NK-92 treated with Interleukin-12 subunit alpha and Interleukin-12 subunit beta, amount 100 ng/mL, for 24 hours (cell line): ENCODE measurements at places on chromosomes 4 and X.

GRCh38 chrX:41982953-41983352, 59.6 kb upstream of the CASK start:
- DNase-seq: no peak

- no peak for DNase-seq
Measured at GRCh38 chrX:17475449-17476217, 100.6 kb downstream of the NHS start.

DNA sequence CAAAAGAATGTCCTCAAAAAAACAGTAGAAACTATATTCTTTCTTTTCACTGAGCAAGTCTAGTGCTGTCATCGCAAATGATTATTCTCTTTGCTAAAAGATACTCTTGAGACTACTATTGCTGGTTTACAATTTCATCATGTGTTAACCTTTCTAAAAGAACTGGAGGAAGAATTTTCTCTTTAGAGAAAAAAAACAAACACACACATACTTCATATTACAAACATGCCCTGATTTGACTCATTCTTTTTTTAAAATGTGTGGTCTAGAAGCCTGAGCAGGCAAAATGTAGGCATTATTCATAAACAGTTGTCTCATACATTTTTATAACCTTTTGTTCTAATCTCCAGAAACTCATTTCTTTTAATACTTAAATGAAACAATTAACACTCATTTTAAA, 60.6 kb upstream of the FAT4 start:
- DNase-seq: no peak

DNA sequence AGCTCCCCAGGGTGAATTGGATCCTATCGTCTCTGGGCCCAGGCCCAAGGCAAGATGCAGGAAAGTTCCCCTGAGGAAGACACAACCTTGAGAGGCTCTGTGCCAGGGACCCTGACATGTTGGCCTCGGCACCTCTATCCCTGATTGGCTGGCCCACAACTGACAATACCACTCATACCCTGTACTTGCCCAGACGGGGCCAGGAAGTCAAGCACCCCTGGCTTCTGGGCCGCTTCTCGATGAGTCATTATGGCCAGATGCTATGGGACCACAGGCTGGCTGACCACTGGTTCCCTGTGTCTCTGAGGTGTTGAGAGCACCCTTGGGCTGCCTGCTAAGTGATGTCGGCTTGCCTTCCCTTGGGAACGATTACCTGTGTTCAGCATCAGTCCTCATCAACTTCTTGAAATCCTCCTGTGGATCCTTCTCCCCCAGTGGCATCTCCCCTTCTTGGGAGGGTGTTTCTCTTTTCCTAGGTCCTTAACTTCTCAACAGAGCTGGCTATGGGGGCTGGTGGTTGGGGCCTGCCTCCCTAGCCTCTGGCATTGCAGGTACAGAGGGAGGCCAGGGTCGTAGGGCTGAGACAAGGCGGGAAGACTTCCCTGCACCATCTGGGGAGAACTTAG, 54.5 kb upstream of the MAMLD1 start:
- no peak for DNase-seq

- DNase-seq: no peak
Measured at GRCh38 chrX:44314259-44314734, 29.2 kb downstream of the EFHC2 start.

GRCh38 chr4:73901031-73901430, 31.8 kb downstream of the CXCL1 start:
- DNase-seq: no peak

DNA sequence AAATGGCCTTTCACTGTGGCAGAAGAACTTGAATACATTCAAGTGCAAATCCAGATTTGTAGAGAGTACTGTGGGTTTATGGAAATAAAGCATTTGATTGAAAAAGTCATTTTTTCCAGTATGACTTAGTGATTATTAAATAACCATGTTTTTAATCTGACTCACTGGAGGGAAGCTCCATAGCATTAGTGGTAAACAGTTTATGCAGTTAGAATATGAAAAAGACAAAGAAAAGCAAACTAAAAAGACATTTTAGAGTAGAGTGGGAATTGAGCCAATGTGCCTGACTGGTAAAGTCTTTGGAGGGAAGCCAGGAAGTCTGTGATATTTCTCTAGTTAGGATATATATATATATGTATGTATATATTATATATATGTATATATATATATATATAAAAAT, 53.4 kb downstream of the FAT4 start:
- DNase-seq: no peak

DNA sequence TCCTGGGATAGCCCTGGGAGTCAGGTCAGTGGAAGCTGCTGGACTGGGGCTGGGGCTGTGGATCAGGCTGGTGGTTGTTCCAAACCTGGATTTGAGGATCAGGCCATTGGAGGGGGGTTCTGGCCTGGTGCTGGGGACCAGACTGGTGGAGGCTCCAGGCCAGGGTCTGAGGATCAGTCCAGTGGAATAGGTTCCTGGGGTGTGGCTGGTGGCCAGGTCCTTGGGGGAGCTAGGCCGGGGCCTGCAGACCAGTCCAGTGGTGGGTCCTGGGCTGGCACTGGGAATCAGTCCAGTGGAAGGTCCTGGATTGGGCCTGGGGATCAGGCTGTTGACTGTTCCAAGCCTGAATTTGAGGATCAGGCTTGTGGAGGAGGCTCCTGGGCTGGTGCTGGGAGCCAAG, 8.0 kb downstream of the ARMCX4 start:
- DNase-seq: no peak

GRCh38 chr4:55326629-55327028, 19.4 kb upstream of the SRD5A3 start:
- no peak for DNase-seq

DNA sequence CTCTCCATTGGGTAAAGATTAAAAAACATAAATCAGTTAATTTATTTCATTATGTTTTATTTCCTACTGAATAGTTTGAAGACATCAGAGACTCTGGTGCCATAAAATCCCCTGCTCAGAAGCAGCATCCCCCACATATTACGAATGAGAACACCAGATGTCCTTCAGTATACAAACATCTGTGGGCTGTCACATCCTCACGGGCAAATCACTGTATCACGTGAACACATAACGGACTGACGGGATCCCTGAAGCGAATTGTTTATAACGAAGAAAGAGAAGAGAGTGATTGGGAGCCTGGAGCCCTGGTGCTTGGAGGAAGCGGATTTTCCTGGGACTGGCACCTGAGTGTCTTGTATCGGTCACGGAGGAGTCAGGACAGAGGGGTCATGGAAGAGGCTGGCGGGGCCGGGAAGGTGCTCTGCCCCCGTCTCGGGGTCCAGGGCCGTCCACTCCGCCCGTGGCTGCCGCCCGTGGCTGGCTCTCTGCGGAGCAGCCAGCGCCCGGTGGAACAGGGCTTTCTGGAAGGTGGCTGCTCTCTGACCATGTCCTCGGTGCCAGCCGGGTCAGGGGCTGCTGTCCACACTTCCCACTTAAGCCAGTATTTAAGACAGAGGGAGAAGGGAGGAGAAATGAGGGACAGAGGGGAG, 452.7 kb upstream of the FAT1 start:
- DNase-seq: no peak

DNA sequence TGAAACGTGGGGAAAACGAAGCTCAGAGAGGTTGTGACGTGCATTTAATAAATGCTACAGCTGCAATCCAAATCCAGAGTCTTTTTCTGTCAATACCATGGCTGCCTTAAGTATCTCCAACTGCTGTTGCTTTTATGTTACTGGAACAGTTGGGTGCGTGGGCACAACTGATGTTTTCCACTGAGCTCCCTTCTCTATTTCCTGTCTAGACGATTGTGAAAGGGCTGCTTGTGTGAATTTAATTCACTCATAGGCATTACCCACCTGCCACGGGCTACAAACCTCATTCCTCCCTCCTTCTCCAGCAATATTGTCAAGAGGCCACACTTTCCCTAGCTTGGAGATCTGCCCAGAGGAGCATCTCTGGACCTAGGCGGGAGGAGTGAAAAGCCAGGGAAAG, 526.0 kb downstream of the MID1IP1 start:
- no peak for DNase-seq

DNA sequence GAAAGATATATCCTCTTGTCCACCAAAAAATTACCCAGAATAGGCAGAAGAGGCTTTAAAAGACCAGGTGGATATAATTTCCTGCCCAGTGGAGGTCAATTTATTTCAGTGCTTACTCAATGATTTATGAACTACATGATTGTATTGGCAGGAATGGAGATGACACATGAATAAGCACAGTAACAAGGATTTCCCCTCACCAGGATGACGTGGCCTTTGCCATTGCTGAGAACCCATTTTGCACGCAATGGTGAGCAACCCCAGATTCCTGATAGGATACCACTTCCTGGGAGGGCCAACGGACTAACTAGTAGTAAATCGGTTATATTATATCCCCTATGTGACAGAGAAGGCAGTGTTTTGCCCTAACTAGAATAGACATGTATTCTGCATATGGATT, 11.6 kb upstream of the TTC29 start:
- no peak for DNase-seq

DNA sequence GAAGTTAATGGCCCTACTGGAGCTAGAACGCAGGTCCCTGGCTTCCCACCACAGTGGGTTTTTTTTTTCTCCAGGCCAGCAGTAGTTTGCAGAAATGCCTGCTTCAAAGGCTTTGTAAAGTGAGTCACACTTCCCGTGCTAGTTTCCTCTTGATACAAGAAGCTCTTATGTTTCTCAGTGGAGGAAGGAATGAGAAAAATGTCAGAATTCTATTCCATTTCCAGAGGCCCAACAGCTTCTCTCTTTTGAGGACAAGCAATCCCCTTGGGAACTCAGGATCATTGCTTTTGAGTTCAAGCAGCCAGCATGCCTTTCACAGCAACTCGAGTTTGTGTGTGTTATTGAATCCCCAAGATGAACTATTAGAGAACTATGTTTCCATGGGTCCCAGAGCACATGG, 134.3 kb downstream of the GUCY2F start:
- no peak for DNase-seq

GRCh38 chr4:88960576-88960975, 96.4 kb downstream of the FAM13A start:
- no peak for DNase-seq

- DNase-seq: no peak
Measured at GRCh38 chr4:21077967-21078366, 377.7 kb downstream of the PACRGL start.

DNA sequence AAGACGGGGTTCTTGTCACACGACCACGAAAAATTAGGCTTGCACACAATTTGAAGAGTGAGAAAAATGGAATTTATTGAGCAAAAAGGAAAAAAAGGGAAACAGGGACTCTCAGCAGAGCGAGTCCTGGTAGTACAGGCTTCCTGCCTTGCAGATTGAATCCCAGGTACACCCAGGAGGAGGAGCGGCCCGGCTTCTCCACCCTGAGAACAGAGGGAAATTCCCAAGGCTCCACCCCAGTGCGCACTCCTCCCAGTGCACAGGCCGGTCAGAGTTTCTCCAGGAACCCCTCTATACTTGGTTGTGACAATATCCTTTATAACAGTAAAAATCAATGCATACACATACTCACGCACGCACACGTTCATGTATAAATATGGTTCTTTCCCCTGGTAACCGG, 22.0 kb downstream of the SLC4A4 start:
- DNase-seq: no peak

- no peak for DNase-seq
Measured at GRCh38 chr4:15848191-15848842, 70.2 kb downstream of the CD38 start.

DNA sequence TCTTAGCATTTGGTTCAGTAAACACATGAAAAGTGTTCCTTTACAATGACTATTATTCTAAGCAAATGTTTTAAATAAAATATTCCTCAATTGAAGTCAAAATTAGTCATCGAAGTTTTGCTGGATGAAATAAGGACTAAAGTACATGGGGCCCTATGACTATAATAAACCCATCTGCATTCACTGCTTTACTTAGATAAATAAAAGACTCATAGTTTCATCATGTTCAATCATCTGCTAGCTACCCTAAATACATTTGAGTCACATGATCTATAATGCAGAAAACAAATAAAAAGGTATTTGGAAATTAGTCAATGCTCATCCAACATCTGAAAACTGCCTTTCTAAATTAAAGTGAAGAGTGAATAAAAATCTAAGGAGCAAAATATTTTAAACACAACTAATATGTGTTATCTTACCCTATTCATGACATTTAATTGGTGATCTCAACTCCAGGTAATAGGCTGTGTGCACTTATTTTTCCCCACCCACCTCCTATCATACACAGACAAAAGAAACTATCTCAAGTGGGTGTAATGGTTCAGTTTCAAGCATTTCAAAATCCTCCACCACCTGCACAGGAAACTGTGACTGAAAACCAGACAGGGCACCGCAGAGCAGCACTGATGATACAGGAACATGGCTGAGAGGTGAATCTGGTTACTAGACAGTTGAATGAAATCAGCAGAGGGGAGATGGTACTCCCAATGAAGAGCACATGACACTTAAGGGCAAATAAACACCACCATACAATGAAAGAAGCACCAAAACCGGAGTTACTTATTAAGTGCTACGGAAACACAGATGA, 78.6 kb downstream of the CAMK2D start:
- no peak for DNase-seq

DNA sequence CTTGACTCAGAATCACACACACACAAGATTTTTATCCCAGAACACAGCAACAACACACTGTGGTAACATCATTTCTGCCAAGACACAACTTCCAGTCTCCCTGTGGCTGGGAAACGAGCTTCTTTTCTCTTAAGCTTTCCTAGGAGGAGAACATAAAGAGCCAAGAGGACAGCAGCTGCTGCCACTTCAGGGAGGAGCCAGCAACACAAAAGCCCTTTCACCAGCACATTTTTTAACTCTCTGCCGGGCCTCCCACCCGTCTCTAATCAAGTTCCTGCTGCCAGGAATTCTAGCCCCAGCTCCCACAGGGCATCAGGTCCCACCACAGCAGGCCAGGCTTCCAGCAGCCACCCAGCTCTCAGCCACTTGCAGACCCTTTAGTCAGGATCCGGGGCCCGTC, 22.4 kb downstream of the FAT1 start:
- no peak for DNase-seq

- DNase-seq: no peak
Measured at GRCh38 chrX:24334461-24334860, 20.6 kb upstream of the SUPT20HL2 start.

- no peak for DNase-seq
Measured at GRCh38 chr4:17058916-17059741, 160.7 kb upstream of the LDB2 start.

GRCh38 chr4:108114503-108114902, 54.2 kb downstream of the LEF1 start:
- DNase-seq: no peak

- no peak for DNase-seq
Measured at GRCh38 chr4:25727711-25728493, 72.3 kb downstream of the SLC34A2 start.

DNA sequence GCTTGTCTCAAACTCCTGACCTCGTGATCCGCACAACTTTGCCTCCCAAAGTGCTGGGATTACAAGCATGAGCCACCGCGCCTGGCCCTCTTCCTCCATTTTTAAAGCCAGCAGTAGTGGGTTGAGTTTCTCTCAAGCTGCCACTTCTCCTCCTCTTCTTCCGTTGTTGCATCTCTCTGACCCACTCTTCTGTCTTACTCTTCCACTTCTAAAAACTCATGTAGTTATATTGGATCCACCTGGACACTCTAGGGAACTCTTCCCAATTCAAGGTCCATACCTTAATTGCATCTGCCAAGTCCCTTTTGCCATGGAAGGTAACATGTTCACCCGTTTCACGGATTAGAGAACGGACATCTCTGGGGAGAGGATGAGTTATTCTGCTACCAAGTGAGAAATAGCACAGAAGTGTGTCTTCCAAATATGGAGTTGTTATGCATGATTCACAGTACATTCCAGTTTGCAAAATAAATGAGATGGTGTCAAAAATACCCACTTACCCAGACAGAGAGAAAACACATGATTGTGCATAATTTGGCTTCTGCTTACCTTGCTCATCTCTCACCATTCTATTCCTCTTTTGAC, 51.8 kb downstream of the GBA3 start:
- no peak for DNase-seq
